ENCODE measurements at places on chromosomes 7 and 10. TPM values are rescaled to one million over a fixed set of nuclear protein-coding genes. Genes with fewer than 3 reads are reported as not detected.

- peak; percentile 66 for DNase-seq
- H3K27ac ChIP-seq = no peak overlapping the region
- H3K36me3 ChIP-seq = no peaks in the 10 kb centered on the region
- H3K4me3 ChIP-seq = no peak overlapping the region
- peaks cover 8% of the 10 kb centered on the region for H3K27me3 ChIP-seq
Observed at GRCh38 chr10:133088956-133089800, 1.5 kb downstream of the ADGRA1 start.

GRCh38 chr7:48280100-48280499, 108.8 kb downstream of the ABCA13 start:
- H3K27me3 ChIP-seq = no peaks in the 10 kb centered on the region
- H3K36me3 ChIP-seq = no peaks in the 10 kb centered on the region
- H3K27ac ChIP-seq = no peak overlapping the region
- H3K4me1 ChIP-seq = no peaks in the 10 kb centered on the region
- DNase-seq = no peak

ERVW-1 gene
- total RNA-seq = not detected

IL6 gene
- total RNA-seq = 1.6 TPM

AOAH gene
- 24.7 TPM for total RNA-seq

DNA sequence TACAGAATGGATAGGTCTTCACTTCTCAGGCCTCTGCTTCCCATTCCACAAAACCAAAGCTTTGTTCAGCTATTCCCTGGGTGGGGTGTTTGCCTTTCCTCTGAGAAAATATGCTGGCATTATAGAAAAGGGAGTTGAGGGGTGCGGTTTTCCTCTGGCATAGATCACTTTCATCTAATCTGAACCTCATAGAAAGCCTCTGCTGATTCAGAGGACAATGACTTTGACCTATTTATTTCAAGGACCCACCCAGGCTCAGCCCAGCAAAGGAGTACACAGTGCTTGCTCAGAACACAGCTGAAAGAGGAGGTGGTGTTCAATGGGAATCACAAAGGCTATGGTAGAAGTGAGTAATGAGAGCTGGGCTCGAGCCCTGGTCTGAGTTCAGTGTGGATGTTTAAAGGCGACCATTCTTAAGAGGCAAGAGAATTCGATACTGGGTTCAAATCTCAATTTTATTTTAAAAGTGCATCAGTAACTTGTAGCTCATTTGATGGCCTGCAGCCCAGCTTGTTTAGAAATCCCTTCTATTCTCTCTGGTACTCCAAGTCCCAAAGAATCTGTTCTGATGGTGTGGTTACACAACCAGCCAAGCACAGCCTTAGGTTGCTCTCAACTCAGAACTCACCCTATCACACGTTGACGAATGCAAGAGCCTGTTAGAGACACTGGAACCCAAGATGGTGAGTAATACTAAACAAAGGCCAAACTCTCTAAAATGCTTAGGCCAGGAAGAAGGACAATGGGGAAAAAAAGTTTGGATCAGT, 1012.8 kb downstream of the LRMDA start:
- no peak overlapping the region for H3K4me3 ChIP-seq
- no peak overlapping the region for H3K27ac ChIP-seq
- H3K36me3 ChIP-seq = no peaks in the 10 kb centered on the region
- no peaks in the 10 kb centered on the region for H3K4me1 ChIP-seq
- DNase-seq = no peak
- no peaks in the 10 kb centered on the region for H3K27me3 ChIP-seq

DNA sequence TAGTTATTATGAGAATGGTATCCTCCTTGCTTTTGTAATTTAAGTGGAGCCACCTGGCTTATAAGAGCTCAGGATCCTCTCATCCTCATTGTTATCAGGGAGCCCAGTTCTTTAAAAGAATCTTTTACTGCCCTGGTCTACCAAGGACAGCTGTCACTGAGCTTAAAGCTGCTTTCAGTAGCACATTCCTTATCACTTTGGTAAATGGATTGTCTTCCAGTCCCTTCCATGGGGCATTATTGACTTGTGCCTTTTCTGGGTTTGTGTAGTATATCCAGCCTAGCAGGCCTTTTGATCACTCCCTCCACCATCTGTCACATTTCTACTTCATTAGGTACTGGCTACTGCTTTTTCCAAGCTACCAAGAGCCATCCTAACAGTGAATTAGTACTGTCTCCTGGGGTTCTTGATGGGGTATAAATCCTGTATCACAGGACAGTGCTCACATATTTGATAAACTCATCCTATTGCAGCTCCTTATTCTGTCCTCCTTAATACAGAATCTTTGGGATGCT, 208.9 kb downstream of the TMEM26 start:
- no peak overlapping the region for H3K4me3 ChIP-seq
- no peaks in the 10 kb centered on the region for H3K27me3 ChIP-seq
- H3K4me1 ChIP-seq = no peaks in the 10 kb centered on the region
- H3K27ac ChIP-seq = no peak overlapping the region
- no peak for DNase-seq

SFTPA2 gene
- 0.13 TPM for total RNA-seq

- H3K27me3 ChIP-seq = no peaks in the 10 kb centered on the region
- H3K27ac ChIP-seq = no peak overlapping the region
- no peaks in the 10 kb centered on the region for H3K36me3 ChIP-seq
- DNase-seq = peak; percentile 66
- no peak overlapping the region for H3K4me3 ChIP-seq
- H3K4me1 ChIP-seq = no peaks in the 10 kb centered on the region
Observed at GRCh38 chr10:67779465-67780203, 58.4 kb downstream of the DNAJC12 start.

- H3K36me3 ChIP-seq = no peaks in the 10 kb centered on the region
- no peaks in the 10 kb centered on the region for H3K27me3 ChIP-seq
- no peaks in the 10 kb centered on the region for H3K4me1 ChIP-seq
- DNase-seq = no peak
Observed at GRCh38 chr10:61399406-61399805, 53.8 kb downstream of the TMEM26 start.

DNA sequence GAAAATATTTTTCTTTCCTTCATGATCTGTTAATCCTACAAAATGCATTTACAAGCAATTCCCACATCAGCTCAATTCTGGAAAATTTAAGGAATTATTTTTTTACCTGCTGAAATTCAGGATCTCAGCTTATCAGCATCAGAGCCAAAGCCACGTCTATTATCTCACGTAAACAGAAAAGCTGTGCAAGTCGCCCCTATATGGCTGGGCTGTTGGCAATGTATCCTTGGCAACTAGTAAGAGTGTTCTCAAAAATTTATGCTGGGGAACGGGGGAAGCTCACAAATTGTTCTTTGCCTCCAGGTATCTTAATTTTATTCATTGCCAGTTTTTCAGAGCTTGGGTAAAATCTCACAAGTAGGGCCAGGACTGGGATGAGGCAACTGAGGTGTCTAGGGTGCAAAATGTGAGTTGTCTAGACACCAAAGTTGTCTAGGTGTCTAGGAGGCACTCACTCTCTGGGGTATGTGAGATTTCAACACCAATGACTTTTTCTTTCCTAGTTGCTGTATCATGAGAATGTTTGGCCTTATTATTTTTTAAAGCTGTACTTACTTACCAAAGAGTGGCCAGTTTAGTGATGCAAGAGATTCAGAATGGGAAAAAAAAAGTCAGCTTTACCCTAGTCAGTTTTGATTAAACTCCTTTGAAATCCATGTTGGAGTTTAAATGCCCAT, 5.1 kb downstream of the GSTO2 start:
- no peaks in the 10 kb centered on the region for H3K36me3 ChIP-seq
- no peak for DNase-seq
- no peak overlapping the region for H3K27ac ChIP-seq
- H3K27me3 ChIP-seq = no peaks in the 10 kb centered on the region

GRCh38 chr10:16828114-16828568, 10.9 kb upstream of the RSU1 start:
- no peak overlapping the region for H3K4me3 ChIP-seq
- DNase-seq = peak; percentile 85
- H3K27me3 ChIP-seq = no peaks in the 10 kb centered on the region
- H3K36me3 ChIP-seq = peaks cover 17% of the 10 kb centered on the region

- DNase-seq = no peak
- H3K27ac ChIP-seq = no peak overlapping the region
- no peaks in the 10 kb centered on the region for H3K27me3 ChIP-seq
- H3K36me3 ChIP-seq = peaks cover 2% of the 10 kb centered on the region
- H3K4me3 ChIP-seq = no peak overlapping the region
Observed at GRCh38 chr10:21212348-21212747, 313.1 kb downstream of the SKIDA1 start.

DNA sequence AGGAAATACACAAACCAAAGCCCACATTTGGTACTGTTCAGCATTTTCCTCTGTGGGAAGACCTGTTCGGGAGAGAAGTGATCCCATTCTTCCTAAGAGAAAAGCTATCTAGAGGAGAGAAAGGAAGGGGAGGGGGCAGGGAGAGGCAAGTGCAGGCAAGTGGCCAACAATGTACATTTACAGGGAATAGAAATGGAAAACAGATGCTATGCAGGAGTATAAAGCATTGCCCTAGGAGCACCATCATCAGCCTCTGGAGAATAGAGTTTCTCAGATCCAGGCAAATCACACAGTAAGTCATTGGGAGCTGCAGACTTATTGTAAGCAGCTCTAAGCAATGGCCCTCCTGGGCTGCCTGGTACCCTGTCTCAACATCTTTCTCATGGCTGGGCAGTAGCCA, 424.4 kb upstream of the AUTS2 start:
- no peak for DNase-seq
- no peak overlapping the region for H3K27ac ChIP-seq
- no peaks in the 10 kb centered on the region for H3K27me3 ChIP-seq

GPR85 gene
- total RNA-seq = 0.31 TPM

DNA sequence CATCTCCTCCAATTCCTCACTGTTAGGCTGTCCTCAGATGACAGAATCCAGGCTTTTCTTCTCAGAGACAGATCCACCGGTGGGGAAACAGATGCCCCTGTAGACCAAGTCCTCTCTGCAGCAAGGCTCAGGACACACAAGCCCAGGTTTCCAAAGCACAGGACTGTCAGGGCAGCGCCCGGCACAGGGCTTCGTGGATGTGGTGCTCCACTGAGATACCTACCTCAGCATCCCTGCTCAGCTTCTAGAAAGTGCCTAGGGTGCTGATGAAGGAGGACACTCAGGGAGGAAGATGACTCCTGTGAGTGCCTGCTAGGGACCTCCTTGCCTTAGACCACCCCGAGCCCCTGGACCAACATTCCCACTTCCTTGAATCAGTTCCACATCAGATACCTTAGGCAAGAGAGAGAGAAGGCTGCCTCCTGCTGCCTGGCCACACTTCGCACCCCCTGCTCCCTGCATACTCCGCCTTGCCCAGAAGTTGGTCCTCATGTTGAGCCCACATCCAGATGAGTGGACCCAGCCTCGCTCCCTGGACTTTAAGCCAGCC, 8.9 kb upstream of the RBP3 start:
- no peak overlapping the region for H3K27ac ChIP-seq
- H3K36me3 ChIP-seq = no peaks in the 10 kb centered on the region
- H3K4me3 ChIP-seq = no peak overlapping the region
- no peaks in the 10 kb centered on the region for H3K27me3 ChIP-seq
- DNase-seq = no peak
- H3K4me1 ChIP-seq = no peaks in the 10 kb centered on the region

CDHR1 gene
- total RNA-seq = 1.1 TPM

DNA sequence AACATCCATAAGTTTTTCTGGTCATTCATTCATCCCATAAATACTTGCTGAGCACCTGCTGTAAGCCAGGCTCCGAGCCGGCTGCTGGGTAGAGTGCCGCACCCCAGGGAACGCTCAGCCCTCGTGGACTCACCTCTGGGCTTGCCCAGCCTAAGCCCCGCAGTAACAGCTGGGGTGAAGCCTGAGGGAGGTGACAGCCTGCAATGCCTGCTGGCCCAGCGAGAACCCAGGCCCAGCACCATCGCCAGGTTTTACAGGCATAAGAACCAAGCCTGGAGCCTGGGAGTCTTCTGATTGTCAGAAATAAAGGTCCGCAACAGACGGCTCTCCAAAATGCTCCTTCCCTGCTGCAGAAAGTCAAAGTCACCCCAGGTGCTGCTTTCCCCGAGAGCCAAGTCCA, 205.4 kb downstream of the ZMYND11 start:
- H3K4me3 ChIP-seq = no peak overlapping the region
- H3K4me1 ChIP-seq = peaks cover 10% of the 10 kb centered on the region
- H3K27ac ChIP-seq = no peak overlapping the region
- no peak for DNase-seq
- no peaks in the 10 kb centered on the region for H3K27me3 ChIP-seq
- peaks cover 28% of the 10 kb centered on the region for H3K36me3 ChIP-seq

GRCh38 chr10:10821926-10822325, 195.7 kb upstream of the CELF2 start:
- no peak for DNase-seq
- H3K27ac ChIP-seq = no peak overlapping the region
- no peaks in the 10 kb centered on the region for H3K27me3 ChIP-seq
- H3K36me3 ChIP-seq = no peaks in the 10 kb centered on the region
- H3K4me1 ChIP-seq = no peaks in the 10 kb centered on the region

ADAM22 gene
- total RNA-seq = 7.9 TPM

CPXM2 gene
- total RNA-seq = 18.1 TPM

OPN4 gene
- not detected for total RNA-seq

GRCh38 chr10:3425716-3426115, 253.1 kb upstream of the PITRM1 start:
- H3K36me3 ChIP-seq = no peaks in the 10 kb centered on the region
- H3K4me1 ChIP-seq = no peaks in the 10 kb centered on the region
- H3K4me3 ChIP-seq = no peak overlapping the region
- no peak for DNase-seq

EGFR gene
- total RNA-seq = 61.3 TPM

SORCS3 gene
- total RNA-seq = 1.1 TPM

DNA sequence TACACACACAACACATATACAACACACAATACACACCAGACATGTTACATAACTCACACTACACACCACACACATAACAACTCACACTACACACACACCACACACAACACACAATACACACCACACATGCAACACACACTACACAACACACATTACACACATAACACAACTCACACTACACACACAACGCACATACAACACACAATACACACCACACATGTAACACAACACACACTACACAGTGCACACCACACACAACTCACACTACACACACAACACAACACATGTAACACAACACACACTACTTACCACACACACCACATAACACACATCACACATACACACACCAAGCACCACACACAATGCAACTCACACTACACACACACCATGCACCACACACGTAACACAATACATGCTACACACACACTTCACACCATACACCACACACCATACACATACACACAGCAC, 166.5 kb downstream of the KCNMA1 start:
- DNase-seq = no peak
- no peaks in the 10 kb centered on the region for H3K4me1 ChIP-seq
- no peaks in the 10 kb centered on the region for H3K27me3 ChIP-seq
- H3K27ac ChIP-seq = no peak overlapping the region
- H3K36me3 ChIP-seq = no peaks in the 10 kb centered on the region

RAPGEF5 gene
- total RNA-seq = 67.8 TPM

GRCh38 chr10:10351451-10351850, 666.2 kb upstream of the CELF2 start:
- H3K36me3 ChIP-seq = no peaks in the 10 kb centered on the region
- no peak overlapping the region for H3K27ac ChIP-seq
- no peak for DNase-seq
- no peak overlapping the region for H3K4me3 ChIP-seq
- H3K27me3 ChIP-seq = no peaks in the 10 kb centered on the region

ACTL6B gene
- not detected for total RNA-seq

All from kidney (tissue), 22 donors.